ENCODE measurements at places on chromosomes 5 and 9.
A peak's percentile ranks its signal among the peaks of the same experiment; 100 is the strongest.

GRCh38 chr5:11037080-11037479 lies 276.0 kb upstream of the DAP start:
- no peak for DNase-seq

DNA sequence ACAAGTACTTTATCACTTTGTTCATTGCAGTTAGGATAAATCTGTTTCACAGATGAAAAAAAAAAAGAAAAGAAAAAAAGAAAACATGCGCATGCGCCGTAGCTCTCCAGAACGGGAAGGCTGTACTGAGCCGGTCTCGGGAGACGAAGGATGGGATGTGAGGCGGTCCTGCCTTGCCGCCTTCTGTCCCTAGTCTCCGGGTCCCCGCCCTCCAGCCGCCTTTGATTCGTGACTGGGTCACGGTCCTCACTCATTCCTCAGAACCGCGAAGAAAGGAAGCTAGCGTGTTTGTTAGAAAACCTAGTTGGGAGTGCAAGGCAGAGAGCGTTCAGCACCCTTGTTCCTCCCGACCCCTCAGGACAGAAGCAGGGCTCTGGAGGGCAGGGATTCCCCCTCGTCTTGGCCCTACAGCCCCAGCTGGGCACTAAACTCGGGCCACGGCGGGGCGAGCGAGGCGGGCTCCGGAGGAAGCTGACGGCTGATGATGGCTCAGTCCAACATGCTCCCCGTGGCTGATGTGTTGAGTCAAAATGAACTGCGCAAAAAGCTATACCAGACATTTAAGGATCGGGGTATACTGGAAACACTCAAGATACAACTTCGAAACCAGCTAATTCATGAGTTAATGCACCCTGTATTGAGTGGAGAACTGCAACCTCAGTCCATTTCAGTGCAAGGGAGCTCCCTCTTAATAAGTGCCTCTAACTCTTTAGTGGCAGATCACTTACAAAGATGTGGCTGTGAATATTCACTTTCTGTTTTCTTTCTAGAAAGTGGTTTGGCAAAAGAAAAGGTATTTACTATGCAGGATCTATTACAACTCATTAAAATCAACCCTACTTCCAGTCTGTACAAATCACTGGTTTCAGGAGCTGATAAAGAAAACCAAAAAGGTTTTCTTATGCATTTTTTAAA lies 40.0 kb downstream of the CPLANE1 start:
- DNase-seq, result no peak

- DNase-seq, result no peak
Observed at GRCh38 chr9:65400886-65401285, 115.9 kb upstream of the FOXD4L5 start.

DNA sequence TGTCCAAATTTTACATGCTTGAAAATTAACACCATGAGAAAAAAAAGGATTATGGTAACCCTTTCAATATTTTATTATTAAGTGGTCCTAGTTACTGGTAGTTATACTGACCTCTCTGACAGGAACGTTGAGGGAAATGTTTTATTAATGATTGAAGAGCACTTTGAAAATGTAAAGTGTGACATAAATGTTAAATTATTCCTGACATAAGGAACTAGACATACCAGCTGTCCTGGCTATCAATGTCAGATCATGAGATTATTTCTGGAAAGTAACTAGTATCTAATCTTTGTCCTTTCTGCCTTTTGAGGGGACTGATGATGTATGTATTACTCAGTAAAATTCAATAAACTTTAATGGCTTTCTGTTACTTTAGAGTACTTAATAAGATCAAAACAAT lies 1538.5 kb upstream of the CDH6 start:
- no peak for DNase-seq

DNA sequence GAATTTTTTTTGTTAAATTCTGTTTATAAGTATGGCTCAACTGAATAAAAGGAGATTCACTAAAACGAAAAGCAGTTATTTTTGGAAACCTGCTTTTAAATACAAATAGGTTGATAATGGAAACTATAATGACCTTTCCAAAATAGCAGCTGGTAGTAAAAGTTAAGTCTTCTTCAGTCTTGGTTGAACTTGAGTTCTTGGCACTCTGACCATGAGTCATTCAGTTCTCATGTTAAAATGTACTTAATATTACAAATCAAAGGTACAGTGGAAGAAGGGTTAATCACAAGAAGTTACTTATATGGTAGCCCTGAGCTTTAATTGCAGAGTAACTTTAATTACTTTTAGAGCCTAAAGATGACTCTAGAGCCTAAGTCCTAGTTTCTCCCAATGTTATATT lies 62.1 kb downstream of the KLF9 start:
- DNase-seq, result no peak

GRCh38 chr5:174751154-174752000 lies 27.0 kb downstream of the MSX2 start:
- DNase-seq, result peak; percentile 90

- no peak for DNase-seq
Observed at GRCh38 chr5:68499987-68500386, 284.4 kb downstream of the PIK3R1 start.

DNA sequence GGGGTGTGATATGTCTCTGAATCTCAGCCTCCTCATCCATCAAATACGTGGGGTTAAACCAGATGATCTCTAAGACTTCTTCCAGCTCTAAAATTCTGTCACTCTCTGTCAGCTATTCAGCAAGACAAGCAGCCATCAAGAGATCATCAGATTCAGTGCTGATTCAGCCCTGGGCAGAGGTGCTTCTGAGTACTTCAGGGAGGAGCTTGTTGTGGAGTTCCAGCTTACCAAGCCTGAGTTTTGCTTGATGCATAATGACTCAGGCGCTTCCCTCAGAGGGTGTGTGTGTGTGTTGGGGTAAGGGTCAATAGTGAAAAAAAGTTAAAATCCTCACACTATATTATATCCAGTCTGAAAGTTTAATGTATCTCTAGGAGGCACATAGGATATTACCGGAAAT lies 29.6 kb upstream of the TAF1L start:
- no peak for DNase-seq

- no peak for DNase-seq
Observed at GRCh38 chr5:35819668-35820067, 37.0 kb upstream of the IL7R start.

Data from SW480 (cell line).